ENCODE measurements at places on chromosomes 16 and 17.

- no peak for DNase-seq
Measured at GRCh38 chr17:46078675-46079074, 79.6 kb downstream of the STH start.

DNA sequence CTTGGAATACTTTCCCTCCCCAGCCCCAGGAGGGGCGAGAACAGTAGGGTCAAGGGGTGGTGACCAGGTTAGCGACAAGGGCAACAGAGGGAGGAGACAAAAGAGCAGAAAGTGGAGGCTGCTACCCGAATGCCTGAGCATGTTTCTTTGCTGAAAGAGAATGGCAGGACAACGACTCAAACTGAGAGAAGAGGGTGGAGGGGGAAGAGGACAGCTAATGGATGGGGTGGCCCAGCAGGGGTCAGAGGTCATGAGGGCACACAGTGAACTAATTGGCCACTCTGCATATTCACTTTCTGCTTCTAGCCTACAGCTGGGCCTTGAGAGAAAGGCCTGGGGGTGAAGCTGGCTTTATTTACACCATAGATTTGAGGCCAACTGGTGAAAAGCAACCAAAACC, 19.1 kb upstream of the DDX52 start:
- no peak for DNase-seq

GRCh38 chr16:12010388-12011251, 34.1 kb downstream of the SNX29 start:
- no peak for DNase-seq

DNA sequence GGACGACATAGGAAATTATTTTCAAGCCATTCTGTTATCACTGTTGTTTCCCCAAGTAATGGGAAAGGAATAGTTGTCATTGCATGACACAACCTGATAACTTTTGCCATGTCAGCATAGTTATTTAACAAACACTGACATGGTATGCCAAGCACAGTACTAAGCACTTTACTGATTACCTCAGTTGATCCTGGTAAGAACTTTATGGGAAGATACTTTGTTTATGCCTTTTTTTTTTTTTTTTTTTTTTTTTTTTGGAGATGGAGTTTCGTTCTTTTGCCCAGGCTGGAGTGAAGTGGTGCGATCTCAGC, 15.7 kb upstream of the PNPO start:
- no peak for DNase-seq

- DNase-seq: no peak
Measured at GRCh38 chr17:16353317-16354174, at the start of gene CENPV. CENPV (minus strand) TSS chr17:16353469; CDS start chr17:16353436, 33 bp downstream.

DNA sequence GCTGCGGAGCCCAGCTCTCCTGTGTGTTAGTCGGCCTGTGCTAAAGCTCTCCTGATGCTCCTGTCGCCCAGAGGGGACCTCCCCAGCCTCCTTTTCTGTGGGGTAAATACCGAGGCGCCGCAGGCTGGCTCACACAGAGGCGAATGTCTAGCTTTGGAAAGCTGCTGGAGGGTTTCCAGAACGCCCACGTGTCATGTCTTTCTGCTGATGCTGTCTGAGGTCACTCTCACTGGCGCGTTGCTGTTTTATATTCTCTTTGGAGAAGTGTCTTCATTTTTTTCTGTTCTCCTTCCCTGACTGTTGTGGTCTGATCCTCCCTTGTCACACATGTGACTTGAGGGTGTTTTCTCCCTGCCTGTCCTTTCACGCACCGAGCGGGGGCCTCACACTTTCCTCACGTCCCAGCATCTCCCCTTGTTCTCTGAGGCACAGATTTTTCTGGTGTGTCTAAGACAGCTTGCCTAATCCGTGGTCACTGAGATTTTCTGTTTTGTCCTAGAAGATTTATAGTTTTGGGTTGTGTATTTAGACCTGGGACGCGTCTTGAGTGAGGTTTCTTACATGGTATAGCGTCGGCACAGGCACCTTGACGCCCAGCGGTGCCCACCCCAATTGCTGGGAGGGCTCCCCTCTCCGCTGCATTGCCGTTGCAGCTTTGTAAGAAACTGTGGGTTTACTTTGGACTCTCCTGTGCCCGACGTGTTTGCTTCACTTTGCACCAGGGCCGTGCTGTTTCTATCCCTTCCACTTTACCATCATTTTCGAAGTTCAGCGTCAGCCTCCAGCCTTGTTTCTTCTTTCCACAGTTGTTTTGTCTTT, 92.1 kb upstream of the ZNF750 start:
- DNase-seq: no peak

DNA sequence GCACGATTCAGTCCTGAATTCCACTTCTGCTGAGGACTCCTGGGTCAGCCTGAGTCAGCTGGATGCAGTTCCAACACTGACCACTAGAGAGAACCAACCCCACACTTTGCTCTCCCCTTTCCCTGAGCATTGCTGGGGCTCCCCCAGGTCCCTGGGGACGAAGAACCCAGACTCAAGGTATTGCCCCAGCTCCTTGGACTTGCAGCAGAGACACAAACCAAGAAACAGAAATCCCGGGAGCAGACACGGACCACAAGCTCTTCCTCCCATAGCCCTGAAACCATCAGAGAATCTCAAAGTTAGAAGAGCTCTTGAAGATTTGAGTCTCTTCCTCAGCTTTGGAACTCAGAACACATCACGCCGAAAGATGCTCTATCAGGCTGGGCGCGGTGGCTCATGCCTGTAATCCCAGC, 678 bp upstream of the GH1 start:
- no peak for DNase-seq

GRCh38 chr17:80455784-80456183, 20.6 kb downstream of the NPTX1 start:
- no peak for DNase-seq

DNA sequence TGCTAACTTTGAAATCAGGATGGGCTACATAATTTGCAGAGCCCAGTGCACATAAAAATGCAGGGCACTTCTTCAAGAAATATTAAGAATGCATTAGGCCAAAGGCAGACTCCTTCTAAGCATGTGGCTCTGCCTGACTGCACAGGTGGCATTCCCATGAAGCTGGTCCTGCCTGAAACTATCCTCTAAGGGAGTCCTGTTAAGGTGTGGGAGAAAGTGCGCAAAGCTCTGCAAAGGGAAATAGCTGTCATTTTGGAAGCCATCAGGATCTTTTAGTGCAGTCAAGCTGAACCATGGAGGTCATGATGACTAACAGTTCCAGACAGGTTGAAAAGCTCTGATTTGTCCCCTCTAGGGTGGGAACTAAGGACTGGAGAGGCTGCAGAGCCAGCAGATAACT, 41.9 kb upstream of the CRHR1 start:
- DNase-seq: no peak

DNA sequence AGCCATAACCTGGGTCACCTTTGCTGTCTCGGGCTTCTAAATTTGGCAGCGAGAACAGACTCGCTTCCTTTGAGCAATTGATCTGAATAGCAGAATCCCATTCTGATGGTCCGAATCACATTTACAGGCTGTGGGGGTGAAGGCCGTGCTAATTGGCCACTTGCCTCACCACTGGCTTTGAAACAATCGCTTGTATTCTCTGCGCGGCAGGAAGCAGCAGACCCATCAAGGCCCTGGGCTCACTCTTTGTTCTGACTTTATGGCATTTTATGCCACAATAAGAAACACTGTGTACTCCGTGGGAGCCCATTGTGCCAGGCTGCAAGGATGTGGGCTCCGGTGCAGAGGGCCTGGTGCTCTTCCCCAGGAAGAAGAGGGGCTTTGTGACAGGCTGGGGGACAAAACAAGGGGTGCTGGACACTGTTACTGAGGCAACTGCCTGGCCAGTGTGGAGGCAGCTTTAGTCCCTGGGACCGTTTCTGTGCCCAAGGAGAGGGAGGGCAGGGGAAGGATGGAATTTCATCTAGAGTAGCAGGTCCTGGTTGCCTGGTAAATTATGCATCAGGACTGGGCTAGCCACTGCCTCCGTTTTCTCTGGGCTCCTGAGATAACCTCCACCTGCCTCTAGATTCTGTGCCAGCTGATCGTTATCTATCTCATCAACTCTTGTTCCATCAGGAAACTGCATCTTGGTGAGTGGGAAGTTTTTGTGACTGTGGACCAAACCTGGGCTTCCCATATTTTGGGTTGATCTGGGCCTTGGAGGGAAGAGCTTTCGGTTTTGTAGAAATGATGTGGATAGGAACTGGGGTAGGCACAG, 78.5 kb downstream of the MRC2 start:
- DNase-seq: no peak

DNA sequence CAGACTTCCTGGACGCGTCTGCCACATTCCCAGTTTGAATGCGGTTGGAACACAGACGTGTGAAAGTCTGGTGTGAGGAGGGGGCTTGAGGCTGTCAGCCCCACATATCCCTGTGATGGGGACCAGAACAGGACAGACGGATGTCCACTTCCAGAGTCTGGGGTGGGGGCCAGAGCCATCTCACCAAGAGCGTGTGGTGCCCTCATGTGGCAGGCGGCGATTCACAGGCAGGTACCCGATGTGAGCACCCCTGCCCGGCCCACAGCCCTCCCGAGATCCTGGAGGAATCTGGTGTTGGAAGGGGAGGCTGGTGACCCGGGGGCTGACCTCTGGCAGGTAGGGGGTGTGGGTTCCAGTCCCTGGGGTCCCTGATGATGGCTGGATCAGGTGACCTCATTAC, 51.5 kb downstream of the ENGASE start:
- no peak for DNase-seq

DNA sequence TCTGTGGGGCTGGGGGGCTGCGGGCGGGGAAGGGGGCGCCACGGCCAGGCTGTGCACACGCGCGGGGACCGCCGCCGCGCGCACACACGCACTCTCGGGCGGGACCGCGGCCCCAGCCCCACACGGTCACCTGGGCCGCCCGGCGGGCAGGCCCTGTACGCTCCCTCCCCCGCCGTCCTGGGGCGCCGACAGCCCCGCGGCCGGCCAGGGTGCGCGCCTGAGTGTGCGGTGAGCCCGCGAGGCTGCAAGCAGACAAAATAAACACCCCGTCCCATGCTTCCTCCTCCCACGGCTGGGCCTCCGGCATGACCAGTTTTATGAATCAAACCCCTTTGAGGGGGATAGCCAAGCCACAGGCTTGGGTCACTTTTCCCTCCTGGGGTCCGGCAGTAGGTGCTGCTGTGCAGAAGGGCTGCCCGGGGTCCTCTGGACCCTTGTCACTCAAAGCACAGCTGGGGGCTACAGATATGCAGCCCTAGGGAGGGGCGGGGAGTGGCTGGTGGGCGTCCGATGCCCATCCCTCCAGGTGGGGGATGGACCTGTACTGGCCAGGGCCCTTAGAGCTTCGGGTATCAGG, 441 bp downstream of the VASN start:
- no peak for DNase-seq

DNA sequence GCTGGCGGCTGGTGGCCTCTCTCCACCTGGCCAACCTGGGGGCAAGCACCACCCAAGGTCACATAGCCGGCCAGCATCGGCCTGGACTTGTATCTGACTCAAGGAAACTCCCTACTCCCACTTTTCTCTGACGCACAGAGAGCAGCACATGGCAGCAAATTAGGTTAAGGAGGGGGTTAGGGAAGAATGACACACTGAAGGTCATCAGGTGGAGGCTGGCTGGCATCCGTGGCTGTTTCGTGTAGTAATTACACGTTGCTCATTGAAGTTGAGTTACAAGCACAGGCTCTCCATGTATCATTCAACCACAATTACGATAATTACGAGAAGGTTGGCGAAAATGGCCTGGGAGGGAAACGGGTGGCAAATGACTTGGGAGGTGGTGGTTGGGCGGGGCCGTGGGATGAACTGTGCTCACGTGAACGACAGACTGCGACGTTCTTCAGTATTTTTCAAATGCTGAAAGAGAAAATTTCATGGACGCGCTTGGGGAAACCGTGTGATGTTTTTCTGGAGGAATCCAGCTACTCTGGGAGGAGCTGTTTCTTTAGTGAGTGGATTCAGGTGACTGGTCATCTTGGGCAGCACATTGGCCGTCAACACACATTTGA, 4.0 kb upstream of the METRNL start:
- peak; percentile 32 for DNase-seq

DNA sequence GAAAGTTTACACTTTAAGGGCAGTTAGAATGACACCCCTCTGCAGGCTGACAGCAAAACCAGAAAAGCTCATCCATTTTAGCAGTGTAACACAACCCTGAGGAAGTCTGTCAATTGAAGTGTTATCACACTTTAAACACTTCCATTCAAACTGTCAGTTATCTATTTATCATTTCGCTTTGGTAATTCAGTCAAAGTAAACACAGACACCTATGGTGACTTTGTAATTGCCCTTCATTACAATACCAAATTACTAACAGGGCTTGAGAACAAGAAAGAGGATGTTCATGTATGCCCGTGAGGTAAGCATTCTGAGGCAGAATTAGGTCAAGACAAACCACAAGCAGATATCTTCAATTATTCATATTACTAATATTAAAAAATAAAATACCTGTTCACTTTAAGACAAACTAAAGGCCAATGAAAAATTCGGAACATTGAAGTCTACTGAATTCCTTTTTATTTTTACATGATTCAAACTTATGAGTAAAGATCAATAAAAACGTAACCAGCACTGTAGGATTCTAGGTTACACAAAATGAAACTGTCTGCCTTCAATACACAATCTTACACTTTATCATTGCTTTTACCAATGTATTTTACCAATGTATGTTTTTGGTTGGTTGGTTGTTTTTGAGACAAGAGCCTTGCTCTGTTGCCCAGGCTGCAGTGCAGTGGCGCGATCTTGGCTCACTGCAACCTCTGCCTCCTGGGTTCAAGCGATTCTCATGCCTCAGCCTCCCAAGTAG, 57.1 kb downstream of the BRIP1 start:
- peak; percentile 77 for DNase-seq

GRCh38 chr16:2001456-2002355, 7.9 kb downstream of the ZNF598 start:
- no peak for DNase-seq

- no peak for DNase-seq
Measured at GRCh38 chr17:31690151-31690551, 168.9 kb downstream of the COPRS start.

GRCh38 chr16:73147958-73148357, 100.0 kb upstream of the ZFHX3 start:
- DNase-seq: no peak

DNA sequence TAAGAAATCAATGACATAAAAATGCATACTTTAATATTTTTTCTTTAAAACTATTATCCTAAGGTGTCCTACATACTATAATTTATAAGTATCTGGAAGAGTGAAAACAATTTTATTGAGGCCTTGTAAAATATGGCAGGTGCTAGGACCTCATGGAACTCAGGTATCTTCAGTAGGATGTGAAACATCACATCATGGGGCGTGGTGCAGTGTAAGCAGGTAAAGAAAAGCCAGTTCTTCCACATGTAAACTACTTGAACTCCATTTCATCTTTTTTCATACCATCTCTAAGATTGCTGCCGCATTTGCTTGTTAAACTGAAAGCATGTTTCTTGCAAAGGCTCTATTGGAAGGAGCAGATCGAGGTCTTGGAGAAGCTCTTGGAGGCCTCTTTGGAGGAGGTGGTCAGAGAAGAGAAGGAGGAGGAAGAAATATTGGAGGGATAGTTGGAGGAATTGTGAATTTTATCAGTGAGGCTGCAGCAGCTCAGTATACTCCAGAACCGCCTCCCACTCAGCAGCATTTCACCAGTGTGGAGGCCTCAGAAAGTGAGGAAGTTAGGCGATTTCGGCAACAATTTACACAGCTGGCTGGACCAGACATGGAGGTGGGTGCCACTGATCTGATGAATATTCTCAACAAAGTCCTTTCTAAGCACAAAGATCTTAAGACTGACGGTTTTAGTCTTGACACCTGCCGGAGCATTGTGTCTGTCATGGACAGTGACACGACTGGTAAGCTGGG, at the start of gene CAPNS2:
TSS of gene CAPNS2 (plus strand) at position 253 of the 744 bp plus-strand sequence. CDS start at position 326, 73 bp downstream.
- no peak for DNase-seq

GRCh38 chr16:64346080-64346479, 775.8 kb downstream of the CDH11 start:
- no peak for DNase-seq

GRCh38 chr16:11978080-11978479, 1.5 kb downstream of the SNX29 start:
- DNase-seq: no peak

Data from NCI-H1417 treated with DMSO at 0.1 percent for 48 hours (cell line).